Mucosa of descending colon (tissue), 3 donors: ENCODE measurements at places on chromosomes 5 and 9. TPM values are rescaled to one million over a fixed set of nuclear protein-coding genes. Genes with fewer than 3 reads are reported as not detected.
A peak's percentile ranks its signal among the peaks of the same experiment; 100 is the strongest.

DNA sequence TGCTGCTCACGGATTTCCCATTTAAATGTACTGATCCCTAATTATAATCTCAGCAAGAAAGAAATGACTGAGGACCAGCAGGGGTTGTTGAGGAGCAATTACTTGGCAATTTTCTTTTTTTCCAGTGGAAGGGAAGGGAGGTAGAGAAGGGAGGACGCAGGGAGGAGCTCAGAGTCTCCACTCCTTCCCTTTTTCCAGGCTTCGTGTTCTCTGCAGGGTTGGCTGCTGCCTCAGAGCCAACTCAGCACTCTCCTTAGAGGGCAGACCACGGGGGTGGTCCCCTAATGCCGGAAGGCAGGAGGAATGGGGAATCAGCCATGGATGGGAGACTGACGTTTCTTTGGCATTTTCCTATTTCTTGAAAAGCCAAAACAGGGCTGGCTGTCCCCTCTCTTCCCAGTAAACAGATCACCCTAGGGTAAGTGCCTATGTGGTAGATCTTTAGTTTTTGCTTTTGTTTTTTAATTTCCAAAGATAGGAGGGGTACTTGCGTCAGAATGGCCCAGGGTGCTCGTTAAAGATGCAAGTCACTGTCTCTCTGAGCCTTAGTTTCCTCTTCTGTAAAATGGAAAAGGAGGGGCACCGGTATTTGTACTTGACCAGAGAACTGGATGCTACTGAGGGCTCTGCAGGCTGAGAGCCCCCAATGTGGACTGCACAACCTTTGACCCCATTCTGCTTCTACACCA, 39.6 kb upstream of the LCP2 start:
- no peak for DNase-seq

DNA sequence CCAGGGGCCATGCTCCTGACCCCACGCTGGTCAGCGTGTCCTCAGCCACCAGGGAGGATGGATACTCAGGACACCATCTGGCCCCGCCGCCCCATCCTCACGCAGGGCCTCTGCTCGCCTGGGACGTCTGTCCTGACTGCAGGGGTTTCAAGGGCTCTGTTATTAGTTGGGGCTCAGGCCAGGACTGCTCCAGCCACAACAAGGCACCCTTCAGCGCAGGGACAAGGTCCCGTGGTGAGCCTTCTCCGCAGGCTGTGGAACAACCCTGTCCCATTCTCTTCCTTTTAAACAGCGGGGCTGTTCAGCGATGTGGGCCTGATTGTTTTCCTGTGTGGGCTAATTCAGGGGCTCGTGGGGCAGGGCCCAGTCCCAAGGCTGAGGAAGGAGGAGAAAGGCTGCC, 61.6 kb downstream of the SEMA4D start:
- peak; percentile 60 for DNase-seq

DNA sequence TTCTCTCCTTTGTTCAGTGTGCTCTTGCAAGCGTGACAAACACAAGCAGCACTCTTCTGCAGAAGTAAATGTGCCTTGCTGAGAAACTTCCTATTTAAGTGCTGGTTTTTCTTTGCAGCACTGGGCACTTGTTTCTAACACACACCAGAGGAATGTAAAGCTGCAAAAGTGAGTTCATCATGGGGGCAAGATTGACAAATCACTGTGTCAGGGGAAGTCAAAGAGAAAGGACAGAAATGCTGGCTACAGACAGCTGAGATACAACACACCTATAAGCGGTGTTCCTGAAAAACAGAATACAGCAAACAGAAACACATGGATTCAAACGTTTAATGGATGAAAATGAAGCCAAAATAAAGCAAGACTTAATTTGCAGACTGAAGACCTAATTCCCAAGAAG, 19.6 kb downstream of the ROR2 start:
- DNase-seq: no peak

- peak; percentile 4 for DNase-seq
Measured at GRCh38 chr5:29005386-29005785, 1967.0 kb upstream of the CDH9 start.

GRCh38 chr9:129439242-129439641, 181.7 kb downstream of the C9orf50 start:
- no peak for DNase-seq

CDKN2B gene
- 64.8 TPM for total RNA-seq

DNA sequence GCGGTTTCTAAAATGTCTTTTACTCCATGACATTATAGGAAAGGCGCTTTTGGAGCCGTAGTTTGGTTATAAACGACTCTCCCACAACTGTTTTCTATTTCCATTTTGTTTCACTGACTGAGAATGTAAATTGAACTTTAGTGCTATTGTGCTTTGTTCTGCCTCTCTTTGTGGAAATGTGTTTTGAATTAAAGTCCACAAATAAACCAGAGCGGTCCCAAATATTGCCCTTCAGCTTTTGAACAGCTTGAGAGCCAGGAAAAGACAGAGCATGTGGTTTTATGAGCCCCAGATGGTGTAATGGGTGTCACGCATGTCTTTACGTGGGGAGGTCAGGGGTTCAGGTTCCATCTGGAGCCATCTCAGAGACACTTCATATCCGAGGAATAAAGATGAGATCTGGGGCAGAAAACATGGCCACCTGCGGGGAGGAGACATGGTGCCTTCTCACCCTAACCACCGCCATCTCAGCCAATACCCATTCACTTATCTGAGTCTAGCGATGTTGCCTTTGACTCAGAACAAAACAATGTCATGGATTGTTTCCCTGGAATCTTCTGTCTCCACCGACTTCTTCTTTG, 42.5 kb upstream of the ROR2 start:
- DNase-seq: no peak

GAPT gene
- 0.17 TPM for total RNA-seq

MEIKIN gene
- total RNA-seq: not detected

DNA sequence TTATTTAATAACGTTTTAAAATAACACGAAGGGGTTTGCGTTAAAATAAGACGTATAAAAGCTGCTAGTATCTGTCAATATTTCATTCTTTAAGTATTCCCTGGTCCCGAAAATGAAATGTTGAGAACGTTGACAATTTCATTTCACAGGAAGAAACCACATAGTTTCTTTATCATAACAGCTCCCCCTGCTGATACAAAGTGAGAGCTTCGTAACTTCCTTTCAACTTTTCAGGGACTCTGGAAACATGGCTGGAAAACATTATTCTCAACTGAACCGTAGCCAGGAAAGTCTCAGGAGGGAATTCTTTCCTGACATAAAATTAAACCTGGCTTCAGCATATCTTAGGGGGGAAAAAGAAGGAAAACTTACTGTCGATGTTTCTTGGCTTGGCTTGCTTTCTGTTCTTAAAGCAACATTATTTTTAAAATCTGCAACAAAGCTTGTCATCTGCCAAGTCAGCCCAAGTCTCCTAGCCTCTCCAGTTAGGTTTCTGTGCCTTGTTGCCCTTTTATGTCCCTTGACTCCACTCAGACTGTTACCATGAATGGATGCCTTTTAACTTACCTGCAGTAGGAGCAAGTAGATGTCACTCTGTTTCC, 122.9 kb upstream of the DAB2 start:
- DNase-seq: no peak

PPP2R2B gene
- total RNA-seq: 5.9 TPM

- peak; percentile 5 for DNase-seq
Measured at GRCh38 chr9:133237035-133237731, 28.1 kb upstream of the OBP2B start.

ADRA1B gene
- total RNA-seq: 0.69 TPM

- DNase-seq: no peak
Measured at GRCh38 chr5:151477101-151477500, 29.7 kb downstream of the SLC36A1 start.

LCN9 gene
- total RNA-seq: not detected

DNA sequence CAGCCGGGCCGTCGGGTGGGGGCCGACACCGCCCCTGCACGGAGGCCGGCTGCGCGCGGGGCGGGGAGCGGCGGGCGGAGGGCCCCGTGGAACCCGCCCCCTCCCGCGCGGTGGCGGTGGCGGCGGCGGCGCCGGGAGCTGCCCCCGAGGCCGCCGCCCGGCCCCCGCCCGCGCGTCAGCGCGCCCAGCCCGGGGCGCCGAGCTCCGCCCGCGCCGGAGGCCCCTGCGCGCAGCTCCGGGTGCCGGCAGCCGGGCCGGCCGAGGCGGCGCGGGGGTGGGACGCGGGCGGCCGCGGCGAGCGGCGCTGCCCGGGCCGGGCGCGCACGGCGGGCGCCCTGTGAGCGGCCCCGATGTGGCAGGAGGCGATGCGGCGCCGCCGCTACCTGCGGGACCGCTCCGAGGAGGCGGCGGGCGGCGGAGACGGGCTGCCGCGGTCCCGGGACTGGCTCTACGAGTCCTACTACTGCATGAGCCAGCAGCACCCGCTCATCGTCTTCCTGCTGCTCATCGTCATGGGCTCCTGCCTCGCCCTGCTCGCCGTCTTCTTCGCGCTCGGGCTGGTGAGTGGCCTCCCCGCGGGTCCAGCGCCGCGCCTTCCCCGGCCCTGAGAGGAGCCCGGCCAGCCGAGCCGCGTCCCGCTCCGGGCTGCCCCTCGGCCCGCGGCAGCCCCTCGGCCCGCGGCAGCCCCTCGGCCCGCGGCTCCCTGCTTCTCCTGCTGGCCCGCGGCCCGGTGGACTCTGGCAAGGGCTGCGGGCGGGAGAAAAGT, at the start of gene ADCY2:
Gene ADCY2 (plus strand): TSS at position 192 of the 766 bp plus-strand sequence. CDS start 159 bp downstream, at position 351.
- no peak for DNase-seq
